ENCODE measurements at places on chromosomes 7 and 10.

- no peak for DNase-seq
Observed at GRCh38 chr10:69503001-69503895, 52.0 kb downstream of the TSPAN15 start.

- DNase-seq, result peak; percentile 96
Observed at GRCh38 chr7:100545360-100546128, 6.5 kb downstream of the AGFG2 start.

- DNase-seq, result no peak
Observed at GRCh38 chr10:11146402-11147171, 128.9 kb downstream of the CELF2 start.

GRCh38 chr10:95728526-95728925 is 27.4 kb upstream of the ENTPD1 start:
- DNase-seq, result no peak

DNA sequence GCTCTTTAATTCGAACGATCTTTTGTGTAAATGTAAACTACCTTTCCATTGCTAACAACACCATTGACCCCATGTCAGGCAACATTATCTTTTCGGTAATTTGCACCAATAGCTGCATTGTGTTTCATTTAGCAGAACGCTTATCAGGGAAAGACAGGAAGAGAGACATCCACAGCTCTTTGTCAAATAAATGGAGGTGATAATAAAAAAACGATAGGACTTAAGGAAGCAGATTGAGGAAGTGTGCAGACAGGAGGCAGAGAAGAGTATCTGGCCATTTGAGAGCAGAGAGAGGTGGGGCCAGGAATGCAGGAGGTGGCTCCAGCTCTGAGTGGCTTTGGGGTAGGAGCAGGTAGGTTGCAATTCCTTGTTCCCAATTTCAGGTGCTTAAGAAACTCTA is 37.5 kb upstream of the ADARB2 start:
- no peak for DNase-seq

DNA sequence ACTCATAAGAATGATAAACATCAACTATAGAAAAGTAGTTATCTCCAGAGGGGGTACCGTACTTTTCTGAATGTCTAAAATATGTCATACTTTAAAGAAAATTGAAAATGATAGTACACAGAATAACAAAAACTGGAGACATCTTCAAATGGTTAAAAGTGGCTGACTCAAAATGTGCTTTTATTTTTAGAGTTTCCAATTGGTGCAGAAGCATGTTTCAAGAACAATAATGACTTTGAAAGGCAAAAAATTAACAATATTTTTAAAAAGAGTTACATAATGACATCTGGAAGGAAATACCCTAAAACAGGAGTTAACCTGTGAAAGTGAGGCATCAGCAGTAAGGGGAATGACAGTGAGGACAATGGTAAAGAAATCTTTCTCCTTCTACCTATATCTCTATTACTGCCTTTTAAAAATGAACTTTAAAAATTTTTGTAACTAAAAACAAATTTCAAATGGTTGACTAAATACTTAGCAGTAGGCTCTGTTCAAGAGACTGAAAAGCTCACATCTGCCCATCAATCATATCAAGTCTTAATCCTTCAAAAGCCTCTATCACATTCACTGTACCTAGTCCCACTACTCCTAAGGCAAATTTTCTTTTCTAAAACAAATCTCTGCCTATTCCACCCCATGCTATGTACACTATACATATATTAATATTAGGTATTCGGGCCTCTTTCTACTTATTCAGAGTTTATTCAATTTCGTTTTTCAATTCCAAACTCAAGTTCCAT is 3.0 kb downstream of the ASZ1 start:
- no peak for DNase-seq

DNA sequence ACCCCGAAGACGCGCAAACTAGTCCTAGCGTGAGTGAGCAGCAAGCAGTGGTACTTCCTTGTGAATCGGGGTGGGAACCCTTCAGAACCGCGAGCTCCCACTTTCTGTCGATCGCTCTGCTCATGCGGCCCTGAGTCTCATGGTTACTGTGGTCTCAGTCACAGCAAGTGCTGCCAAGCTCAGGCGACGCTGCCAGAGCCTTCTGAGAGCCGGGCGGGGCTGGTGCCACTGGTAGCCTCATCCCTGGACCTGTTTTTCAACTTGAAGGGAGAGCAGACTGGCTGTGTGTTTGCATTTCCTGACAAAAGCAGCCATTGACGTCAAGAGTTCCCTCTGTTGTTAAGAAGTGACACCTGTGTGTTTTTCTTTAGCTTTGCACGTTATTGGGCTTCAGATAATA is 32.9 kb upstream of the BHLHA15 start:
- DNase-seq, result no peak

DNA sequence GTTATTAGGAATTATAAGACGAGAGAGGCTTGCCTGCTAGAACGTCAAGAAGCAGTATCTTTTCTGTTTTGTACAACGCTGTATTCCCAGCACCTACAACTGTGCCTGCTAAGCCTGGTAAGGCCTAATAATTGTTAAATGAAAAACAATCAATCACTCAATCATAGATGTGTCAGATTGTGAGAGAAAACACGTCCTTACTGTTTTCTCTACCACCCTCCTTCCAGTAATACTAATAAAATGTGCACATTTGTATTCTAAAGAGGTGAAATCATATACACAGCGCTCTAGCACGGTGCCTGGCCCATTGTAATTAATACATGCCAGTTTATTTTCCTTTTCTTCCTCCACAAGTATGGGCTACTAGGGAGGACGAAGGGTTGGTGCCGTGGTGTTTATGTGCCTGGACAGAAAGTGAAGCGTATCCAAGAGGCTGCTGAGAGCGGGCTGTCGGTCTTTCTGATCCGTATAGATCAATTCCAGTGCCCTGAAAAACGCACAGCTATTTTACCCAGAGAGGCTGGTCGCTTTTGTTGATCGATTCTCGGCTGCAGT is 1.5 kb upstream of the AUTS2 start:
- DNase-seq, result no peak

GRCh38 chr10:69632516-69633199 is 2.6 kb downstream of the FAM241B start:
- no peak for DNase-seq

GRCh38 chr7:126780993-126781392 is 471.7 kb downstream of the GRM8 start:
- DNase-seq, result no peak

GRCh38 chr7:140417456-140418155 is 13.7 kb downstream of the RAB19 start:
- no peak for DNase-seq

GRCh38 chr10:28959850-28960501 is 282.7 kb downstream of the BAMBI start:
- no peak for DNase-seq

GRCh38 chr10:35415505-35415904 is 79.2 kb downstream of the CCNY start:
- no peak for DNase-seq

DNA sequence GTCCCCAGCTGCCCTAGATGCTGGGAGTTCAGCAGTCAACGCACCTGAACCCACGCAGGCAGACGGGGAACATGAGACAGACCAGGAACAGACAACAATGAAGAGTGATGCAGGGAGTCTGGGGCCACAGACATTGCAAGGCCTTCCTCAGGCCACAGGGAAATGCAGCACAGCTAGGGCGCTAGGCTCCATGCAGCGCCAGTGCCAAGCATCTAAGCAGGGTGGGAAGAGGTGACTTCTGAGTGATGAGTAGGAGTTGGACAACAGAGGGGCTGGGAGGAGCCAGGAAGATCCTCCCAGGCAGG is 7.7 kb upstream of the RET start:
- no peak for DNase-seq

- no peak for DNase-seq
Observed at GRCh38 chr10:119656760-119657159, 5.6 kb downstream of the BAG3 start.

DNA sequence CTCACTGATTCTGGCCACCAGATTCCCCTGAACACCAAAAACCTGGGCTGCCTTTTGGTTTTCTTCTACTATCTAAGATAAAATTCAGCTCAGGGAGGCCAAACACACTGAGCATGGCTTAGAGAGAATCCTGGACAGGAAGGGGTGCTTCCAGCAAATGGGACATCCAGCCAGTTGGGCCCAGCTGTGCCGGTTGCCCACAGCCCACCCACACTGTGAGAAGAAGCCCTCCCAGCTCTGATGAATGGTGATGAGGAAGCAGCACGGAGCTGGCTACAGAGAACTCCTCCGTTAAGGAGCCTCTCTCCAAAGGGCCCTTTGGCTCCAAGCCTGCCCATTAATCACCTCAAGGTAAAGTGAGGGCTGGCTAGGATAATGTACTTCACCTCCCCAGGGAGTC is 15.9 kb downstream of the LRRC18 start:
- DNase-seq, result no peak

DNA sequence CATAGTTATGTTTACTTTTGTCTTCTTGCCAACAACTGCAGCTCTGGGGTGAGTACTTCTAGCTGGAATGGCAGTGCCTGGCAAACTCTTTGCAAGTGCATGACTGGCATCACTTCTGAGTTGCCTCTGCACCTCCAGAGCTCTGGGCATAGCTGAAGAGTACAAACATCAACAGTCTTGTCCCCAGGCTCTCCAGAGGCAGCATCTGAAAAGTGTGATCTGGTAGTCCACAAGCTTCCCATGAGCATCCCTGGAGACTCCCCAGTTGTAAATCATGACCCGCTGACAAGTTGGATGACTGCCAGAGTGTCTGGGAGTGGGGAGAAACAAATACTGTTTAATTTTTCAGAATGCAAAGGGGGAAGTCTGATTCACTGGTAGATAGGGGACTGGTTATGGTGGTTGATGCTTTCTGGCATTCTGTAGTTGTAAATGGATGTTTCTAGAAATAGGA is 138.9 kb upstream of the CDK13 start:
- DNase-seq, result no peak

GRCh38 chr10:34454590-34455261 is 360.4 kb downstream of the PARD3 start:
- no peak for DNase-seq

DNA sequence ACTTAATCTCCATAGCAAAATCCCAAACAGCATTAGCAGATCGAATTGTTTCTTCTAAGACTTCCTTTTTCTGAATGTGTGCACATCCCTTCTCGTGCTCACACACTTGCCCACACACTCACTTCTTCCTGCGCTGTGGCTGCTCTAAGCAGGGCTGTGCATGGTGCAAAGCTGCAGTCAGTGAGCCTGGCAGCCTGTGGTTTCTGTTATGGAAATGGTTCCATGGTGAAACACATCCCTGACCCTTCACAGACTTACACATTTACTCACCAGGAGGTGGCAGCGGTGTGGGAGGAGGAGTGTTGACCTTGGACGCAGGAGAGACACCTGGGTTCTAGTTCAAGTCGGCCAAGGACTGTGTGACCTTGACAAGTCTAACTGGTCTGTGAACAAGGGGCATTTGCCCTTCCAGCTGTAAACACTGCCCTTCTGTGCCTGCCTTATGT is 24.9 kb downstream of the MTURN start:
- DNase-seq, result peak; percentile 38

DNA sequence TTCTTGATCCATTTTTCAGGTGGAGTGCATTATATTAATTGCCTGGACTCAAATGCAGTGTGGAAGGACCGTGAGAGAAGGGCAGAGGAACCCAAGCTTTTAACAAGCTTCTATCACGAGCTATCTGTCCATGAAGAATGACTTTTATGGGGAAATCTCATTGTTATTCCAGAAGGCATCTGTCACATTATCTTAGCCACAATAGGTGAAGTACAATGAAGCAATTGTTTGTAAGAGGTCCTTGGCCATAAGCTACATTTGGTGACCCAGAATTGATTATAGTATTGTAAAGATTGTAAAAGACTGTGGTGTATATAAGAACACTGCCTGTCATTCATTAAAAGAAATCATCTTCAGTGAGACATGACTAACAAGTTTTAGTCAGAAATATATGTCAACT is 58.6 kb upstream of the RELN start:
- DNase-seq, result no peak

DNA sequence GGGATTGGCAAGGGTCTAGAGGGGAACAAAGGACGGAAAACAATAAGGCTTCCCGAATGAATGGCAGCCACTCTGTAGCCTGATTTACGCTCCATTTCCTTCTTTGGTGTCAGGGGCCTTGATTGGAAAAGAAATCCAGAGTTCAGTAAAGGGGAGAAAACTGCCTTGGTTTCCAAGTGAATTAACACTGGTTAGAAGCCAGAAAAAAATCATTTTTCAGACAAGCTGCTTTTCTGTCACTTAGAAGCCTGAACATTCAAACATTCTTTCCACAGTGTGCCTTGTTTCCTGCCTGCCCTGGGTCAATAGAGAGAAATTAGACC is 283 bp upstream of the TRDMT1 start:
- no peak for DNase-seq

DNA sequence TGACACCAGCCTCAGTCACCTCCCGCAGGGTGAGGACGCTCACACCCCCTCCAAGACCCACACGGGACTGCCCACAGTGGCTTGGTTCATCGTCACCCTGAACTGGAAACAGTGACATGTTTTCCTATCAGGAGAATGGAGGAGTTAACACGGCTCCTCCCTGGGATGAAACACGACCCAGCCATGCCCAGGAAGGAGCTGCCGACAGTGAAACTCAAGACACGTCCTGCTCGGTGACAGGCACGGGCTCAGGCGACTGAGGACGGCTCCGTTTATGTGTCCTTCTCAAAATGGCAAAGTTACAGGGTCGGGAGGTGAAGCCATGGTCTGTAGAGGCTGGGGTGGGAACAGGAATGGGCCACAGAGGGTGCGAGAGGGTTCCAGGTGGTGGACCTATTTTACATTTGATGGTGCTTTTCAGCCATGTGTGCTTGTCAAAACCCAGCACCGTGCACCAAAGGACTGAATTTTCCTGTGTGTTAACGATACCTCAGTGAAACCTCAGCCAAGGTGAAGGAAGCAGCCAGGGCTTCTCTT is 272.4 kb downstream of the ADARB2 start:
- DNase-seq, result no peak

GRCh38 chr7:122133477-122133876 is 10.6 kb downstream of the AASS start:
- no peak for DNase-seq

DNA sequence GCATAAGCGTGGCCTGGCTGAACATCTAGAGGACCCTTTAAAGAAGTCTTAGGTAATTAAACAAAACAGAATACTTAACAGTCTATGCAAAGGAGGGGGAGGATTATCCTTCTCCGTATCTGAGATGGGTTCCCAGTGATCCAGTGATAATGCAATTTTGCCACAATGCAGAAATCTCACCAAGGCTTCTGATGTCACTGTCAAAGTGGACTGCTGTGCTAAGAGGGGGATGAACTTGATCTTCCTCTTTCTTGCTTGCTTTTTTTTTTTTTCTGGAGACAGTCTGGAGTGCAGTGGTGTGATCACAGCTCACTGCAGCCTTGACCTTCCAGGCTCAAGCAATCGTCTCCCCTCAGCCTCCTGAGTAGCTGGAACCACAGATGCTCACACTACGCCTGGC is 30.8 kb downstream of the GATA3 start:
- DNase-seq, result no peak

- DNase-seq, result no peak
Observed at GRCh38 chr7:24580283-24580946, 7.2 kb downstream of the PALS2 start.

- no peak for DNase-seq
Observed at GRCh38 chr10:95850791-95851190, 57.0 kb upstream of the CC2D2B start.

- no peak for DNase-seq
Observed at GRCh38 chr10:47016564-47016963, 105.3 kb downstream of the PTPN20 start.

- no peak for DNase-seq
Observed at GRCh38 chr10:101969412-101969922, 86.5 kb downstream of the ARMH3 start.

- no peak for DNase-seq
Observed at GRCh38 chr10:120077707-120078492, 185.4 kb downstream of the SEC23IP start.

GRCh38 chr7:68158686-68159295 is 1162.2 kb downstream of the TYW1 start:
- no peak for DNase-seq

- DNase-seq, result no peak
Observed at GRCh38 chr10:48193556-48193955, 80.9 kb downstream of the FRMPD2 start.

Data from RCC 7860 (cell line).